IPS DF 6.9 (cell line): ENCODE measurements at places on chromosomes 4 and X.
A peak's percentile ranks its signal among the peaks of the same experiment; 100 is the strongest.

DNA sequence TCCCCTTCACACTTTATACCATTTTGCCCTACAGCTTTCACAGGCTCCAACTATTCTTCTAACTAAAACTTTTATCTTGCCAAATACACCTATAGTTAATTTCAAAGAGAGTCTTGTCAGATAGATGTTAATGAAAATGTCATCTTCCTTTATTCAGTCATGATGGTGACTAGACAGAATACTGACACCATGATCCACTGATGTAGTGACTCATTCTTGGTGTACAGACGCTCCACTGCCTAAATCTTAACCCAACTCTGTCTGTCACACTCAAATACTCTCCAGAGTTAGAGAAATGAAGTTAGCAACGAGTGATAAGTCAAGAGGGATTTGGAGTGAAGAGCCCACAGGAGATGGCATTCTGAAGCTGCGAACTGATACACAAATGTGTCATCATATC lies 32.1 kb upstream of the HDAC8 start:
- DNase-seq, result no peak

GRCh38 chr4:189802884-189803283 lies 137.8 kb upstream of the FRG1 start:
- no peak for DNase-seq

DNA sequence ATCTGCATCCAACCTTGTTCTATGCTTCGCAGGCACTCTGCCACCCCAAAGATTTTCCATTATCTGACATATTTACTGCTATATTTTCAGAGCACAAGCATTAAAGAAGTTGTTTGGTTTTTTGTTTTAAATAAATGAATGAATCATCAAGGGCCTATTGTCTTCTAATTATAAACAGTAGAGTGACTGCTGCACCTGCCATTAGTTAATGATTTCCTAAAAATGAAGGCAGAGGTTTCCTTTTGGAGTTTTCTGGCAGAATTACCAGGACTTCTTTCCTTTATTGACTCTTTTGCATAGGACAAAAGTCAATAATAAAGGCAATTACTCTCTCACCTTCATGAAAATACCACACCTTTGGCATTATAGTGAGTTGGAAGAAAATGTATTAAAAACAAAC lies 238.1 kb downstream of the INPP4B start:
- DNase-seq, result no peak

DNA sequence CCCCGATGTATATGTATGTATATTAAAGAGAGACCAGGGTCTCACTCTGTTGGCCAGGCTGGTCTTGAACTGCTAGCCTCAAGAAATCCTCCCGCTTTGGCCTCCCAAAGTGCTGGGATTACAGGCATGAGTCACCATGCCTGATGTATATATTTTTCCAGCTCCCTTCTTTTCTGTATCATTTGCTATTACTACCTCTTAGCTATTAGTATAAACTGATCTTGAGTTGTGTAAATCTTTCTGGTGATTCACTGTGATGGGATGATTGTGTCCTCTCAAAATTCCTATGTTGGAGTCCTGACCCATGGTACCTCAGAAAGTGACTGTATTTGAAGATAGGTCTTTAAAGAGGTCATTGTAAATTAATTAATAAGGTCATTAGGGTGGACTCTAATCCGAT lies 53.1 kb downstream of the HPRT1 start:
- DNase-seq, result no peak

GRCh38 chr4:98433691-98434090 lies 172.5 kb downstream of the RAP1GDS1 start:
- no peak for DNase-seq

GRCh38 chr4:160175064-160175643 lies 1072.3 kb downstream of the RAPGEF2 start:
- DNase-seq, result no peak

DNA sequence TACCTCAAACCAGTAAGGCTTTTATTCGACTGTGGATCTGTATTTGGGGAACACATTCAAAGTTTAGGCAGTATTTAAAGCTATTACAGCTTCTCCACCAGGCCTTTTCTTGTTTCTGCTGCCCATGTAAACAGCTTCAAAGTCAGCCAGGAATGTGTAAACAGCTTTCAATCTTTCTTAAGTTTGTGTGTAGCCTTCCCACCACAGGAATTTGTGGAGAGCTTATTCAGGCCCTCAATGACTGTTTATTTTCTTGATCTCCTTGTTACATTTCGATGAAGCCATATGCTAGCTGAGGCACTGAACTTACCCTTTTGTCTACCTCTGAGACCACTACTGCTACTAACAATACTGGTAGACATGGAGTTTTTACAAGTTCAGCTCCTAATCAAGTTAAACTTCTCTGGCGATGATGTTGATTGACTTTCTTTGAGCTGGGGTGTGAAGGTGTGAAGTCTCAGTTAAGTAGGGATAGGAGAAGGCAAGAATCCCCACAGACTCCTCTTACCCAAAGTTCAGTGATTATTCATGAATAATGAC lies 72.6 kb downstream of the NWD2 start:
- DNase-seq, result no peak

DNA sequence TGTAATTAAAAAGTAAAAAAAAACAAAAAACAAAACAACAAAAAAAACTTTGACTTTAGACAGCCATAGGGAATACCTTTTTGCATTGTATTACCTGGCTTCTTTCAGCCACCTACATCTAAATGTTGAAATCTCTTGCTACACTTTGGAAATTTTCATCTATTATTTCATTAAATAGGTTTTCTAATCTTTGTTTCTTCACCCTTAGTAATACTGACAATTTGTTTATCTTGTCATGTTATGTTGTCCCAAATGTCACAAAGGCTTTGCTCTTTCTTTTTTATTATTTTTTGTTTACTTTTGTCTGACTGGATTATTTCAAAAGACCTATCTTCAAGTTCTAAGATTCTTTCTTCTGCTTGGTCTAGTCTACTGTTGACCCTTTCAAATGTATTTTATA lies 7.5 kb downstream of the PF4 start:
- no peak for DNase-seq

GRCh38 chr4:3729882-3730226 lies 36.3 kb upstream of the ADRA2C start:
- DNase-seq, result no peak

DNA sequence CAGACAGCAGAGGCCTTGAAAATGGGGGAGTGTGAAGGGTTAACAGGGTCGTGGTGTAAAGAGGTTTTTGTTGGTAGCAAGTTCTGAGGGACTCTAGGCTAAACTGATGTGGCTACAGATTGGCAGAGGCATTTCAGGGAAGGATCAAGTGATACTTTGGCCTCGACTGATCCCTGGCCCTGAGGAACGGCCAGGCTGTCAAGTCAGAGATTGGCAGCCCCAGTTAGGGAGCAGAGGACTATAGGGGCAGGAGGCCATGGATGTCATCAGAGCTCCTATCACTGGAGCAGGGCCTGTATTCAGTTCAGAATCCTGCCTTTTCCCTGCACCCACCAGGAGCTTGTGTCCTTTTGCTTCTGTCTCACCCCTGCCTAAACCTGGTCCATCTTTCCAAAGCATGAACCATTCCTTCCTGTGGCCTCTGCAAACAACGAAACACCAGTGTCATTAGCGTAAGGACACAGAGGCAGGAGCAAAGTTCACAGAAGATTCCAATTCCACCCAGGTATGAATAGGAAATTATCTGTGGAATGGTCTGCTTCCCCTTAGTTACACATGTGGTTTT lies 613.1 kb downstream of the MID1IP1 start:
- DNase-seq, result no peak

- no peak for DNase-seq
Measured at GRCh38 chr4:127362686-127363085, 270.1 kb upstream of the INTU start.

- no peak for DNase-seq
Measured at GRCh38 chr4:19123681-19124080, 1102.1 kb upstream of the LCORL start.

GRCh38 chrX:125378205-125378604 lies 58.5 kb downstream of the TEX13C start:
- no peak for DNase-seq

- DNase-seq, result peak; percentile 48
Measured at GRCh38 chrX:53284684-53285447, 3.5 kb upstream of the IQSEC2 start.

GRCh38 chrX:40314070-40314469 lies 216.3 kb upstream of the BCOR start:
- no peak for DNase-seq

DNA sequence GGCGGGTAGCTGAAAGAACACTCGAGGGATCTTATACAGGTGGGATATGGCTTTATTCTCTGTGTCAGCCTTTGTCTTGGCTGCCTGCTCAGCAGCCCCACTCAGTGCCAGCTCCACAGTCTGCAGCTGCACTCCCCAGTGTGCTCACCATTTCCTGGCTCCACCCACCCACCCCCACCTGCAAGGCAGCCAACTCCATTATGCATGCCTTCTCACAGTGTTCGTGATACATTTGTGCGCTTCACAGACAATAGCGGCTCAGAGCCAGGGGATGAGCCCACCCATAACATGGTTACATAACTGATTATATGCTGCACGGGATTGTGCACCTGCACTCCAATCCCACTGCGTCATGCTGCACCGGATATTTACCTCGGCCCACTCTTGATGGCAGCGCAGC lies 8.8 kb upstream of the TMEM128 start:
- no peak for DNase-seq

DNA sequence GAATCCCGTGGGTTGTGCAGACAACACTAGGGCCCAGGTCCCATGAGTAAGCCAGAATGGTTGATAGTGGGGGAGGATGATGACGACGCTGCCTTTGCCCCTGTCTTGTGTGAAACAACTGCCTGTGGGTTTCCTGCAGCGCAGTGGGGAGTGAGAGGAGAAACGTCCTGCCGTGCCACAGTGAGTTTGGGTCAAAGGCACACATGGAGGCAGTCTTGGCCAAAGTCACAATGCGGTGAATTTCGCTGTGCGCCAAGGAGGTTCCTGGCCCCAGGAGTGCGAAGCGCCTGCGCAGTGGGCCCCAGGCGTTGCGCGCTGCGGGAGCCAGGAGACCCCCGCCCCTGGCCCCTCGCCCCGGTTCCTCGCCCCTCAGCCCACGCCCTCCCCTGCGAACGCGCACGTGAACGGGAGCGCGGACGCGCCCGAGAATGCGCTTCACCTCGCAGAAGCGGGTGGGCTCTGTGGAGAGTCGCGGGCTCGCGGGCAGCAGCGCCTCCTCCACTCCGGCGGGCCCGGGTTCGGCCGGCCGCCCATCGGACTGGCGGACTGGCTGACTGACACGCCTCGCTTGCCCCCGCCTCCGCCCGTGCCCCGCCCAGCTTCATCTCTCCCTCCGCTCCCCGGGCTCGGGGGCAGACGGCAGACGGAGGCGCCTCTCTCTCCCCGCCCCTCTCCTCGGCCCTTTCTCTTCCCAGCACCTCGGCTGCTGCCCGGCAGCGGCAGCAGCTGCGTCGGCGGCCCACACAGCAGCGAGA lies at the start of gene NUDT10:
Gene NUDT10 (plus strand): TSS at position 635 of the 755 bp plus-strand sequence. CDS start 144 bp downstream, outside the sequence.
- peak; percentile 22 for DNase-seq

DNA sequence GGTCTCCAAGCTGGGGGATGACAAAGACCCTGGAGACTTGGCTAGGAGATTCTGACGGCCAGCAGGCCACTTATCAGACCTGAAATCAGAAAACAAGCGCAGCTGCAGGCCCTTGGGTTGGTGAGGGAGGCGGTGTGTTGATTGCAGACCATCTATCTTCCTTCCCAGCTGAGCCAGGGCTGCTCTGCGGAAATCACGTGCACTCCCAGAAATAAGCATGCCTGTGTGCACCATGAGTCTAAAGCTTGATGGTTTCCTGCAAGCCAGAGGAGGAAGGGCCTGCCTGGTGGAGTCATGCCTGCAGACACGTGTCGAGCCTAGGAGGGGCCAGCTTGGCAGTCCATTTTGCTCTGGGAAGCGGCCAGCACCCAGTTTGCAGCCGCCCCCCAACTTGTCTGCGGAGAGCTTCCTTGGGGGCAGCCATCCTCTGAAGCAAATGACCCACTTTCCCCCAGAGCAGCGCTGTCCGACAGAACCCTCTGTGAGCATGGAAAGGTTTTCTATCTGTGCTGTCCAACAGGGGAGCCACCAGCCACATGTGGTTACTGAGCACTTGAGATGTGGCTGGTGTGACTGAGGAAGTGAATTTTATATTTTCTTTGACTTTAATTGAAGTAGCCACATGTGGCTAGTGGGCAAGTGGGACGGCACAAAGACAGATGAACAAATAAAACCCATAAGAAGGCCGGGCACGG lies 175.7 kb upstream of the BCOR start:
- DNase-seq, result no peak

DNA sequence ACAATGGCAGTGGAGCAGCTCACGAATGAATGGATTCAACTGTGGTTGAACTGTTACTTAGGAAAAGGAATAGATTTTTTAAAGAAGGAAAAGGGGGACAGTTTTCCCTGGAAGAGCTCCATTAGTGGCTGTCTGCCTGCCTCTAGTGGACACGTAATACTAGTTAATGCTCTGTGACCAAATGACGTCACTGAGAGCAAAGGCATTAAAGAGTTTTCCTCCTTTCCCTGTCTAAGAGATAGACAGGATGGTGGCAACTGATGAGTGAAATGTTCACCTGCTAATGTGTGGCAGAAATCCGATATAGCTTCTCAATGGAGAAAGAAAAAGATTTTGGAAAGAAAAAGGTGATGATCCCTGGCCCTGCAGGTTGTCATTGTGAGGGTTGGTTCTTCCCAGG lies 52.3 kb upstream of the SCML1 start:
- no peak for DNase-seq

GRCh38 chr4:159307929-159308328 lies 205.1 kb downstream of the RAPGEF2 start:
- no peak for DNase-seq

- DNase-seq, result no peak
Measured at GRCh38 chr4:85808864-85809263, 333.9 kb downstream of the ARHGAP24 start.

DNA sequence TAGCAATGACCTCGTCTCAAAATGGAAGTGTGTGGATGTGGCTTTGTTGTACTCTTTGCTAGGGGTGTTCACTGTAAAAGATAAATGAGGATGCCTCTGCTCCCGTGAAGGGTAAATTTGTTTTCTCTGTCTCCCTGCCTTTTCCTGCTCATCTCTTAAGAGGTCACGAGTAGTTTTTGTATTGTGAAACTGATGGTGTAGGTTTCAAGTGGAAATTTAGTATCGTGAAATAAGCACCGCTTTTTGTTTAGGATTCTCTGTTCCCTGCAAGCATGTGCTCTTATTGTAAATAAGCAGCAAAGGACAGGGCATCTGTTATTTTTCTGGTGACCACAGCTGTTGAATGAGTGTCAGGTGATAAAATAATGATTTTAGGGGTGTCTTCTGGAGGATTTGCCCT lies 104.6 kb downstream of the PHEX start:
- DNase-seq, result no peak

- peak; percentile 13 for DNase-seq
Measured at GRCh38 chr4:154208424-154208823, 283.2 kb downstream of the DCHS2 start.

DNA sequence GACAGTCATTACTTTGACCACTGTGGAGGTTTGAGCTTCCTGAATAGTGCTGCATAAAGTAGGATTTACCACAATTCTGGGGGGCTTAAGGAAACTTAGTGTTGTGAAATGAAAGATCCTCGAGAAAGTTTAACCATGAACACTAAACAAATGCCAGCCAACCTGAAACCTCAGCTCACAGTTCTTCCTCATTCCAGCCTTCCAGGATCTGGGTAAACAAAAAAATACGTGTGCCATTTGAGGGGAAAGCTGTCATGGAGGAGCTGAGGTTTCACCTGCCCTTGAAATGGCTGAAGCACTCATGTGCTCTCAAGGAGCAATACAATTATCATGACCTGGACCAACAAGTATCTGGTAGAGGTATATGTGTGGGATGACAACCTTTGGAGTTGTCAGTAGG lies 142.7 kb downstream of the NPNT start:
- DNase-seq, result no peak

GRCh38 chr4:176507845-176508533 lies 188.2 kb downstream of the SPCS3 start:
- DNase-seq, result no peak
